ENCODE measurements at places on chromosomes 6 and 20. TPM values are rescaled to one million over a fixed set of nuclear protein-coding genes. Genes with fewer than 3 reads are reported as not detected.

Gene SLC4A11
- total RNA-seq = 0.48 TPM

Gene OR2H2
- not detected for total RNA-seq

GRCh38 chr6:116387374-116387773 is 16.6 kb downstream of the DSE start:
- no peaks in the 10 kb centered on the region for H3K27me3 ChIP-seq
- no peak overlapping the region for H3K4me3 ChIP-seq
- no peak overlapping the region for H3K27ac ChIP-seq
- H3K4me1 ChIP-seq = no peaks in the 10 kb centered on the region

GRCh38 chr6:50451826-50452400 is 261.4 kb upstream of the TFAP2D start:
- H3K4me1 ChIP-seq = no peaks in the 10 kb centered on the region
- H3K36me3 ChIP-seq = no peaks in the 10 kb centered on the region
- no peaks in the 10 kb centered on the region for H3K27me3 ChIP-seq
- no peak overlapping the region for H3K4me3 ChIP-seq
- no peak overlapping the region for H3K27ac ChIP-seq

DNA sequence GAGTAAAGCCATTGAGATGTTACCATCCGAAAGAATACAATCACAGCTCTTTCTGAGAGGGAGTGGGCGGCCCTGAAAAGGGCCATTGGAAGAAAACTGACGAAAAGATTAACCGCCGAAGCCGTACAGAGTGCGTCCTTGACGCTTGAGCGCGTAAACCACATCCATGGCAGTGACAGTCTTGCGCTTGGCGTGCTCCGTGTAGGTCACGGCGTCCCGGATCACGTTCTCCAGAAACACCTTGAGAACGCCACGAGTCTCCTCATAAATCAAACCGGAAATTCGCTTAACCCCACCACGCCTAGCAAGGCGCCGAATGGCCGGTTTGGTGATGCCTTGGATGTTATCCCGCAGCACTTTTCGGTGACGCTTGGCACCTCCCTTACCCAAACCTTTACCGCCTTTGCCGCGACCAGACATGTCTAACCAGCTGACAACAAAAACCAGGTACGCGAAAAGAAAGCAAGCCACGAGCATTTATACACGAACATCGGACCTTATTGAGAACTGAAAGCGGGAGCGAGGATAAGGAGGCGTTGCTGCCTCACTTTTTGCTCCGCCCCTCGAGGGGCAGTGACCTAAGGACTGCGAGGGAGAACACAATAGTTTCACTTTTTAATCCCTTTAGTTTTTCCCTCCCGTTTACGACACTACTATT is 60.3 kb upstream of the HFE start:
- no peaks in the 10 kb centered on the region for H3K27me3 ChIP-seq
- peak overlapping the region; percentile 61 for H3K4me3 ChIP-seq
- no peaks in the 10 kb centered on the region for H3K4me1 ChIP-seq
- H3K36me3 ChIP-seq = no peaks in the 10 kb centered on the region

DNA sequence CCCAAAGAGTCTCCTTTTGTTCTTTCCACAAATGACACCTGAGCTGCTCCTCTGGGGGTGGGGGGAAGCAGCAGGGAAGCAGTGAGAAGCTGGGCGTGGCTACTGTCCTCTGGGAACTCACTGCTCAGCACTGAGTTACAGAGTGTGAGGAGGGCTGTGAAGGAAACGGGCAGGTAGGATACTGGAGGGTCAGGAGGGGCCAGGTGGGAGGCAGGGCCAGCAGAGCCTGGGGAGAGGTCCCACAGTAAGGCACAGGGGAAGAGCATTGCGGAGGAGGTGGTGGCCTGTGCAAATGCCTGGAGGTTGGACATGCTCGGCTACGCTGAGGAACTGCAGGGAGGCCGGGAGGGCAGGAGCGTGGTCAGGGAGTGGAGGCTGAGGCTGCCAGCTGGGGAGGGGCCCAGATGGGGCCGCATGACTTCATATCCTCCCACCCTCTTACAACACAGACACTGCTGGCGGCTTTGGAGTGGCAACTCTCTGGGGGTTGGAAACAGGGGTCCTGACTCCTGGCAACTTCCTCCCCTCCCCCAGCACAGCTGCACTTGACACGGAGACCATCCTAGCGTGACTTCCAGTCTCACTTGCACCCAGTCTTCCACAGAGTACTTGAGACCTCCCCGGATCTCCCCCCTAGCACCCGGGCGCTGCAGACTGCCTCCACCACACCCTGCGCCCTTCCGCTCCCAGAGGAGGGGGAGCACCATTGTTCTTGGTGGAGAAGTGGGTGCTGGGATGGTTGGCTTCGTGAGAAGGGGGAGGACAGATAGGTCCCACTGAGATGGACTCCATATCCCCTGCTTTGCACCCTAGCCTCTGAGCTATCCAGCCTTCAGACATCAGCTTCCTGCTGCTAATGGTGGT is 34.2 kb downstream of the RBM38 start:
- DNase-seq = no peak
- H3K27ac ChIP-seq = no peak overlapping the region
- no peak overlapping the region for H3K4me3 ChIP-seq
- no peaks in the 10 kb centered on the region for H3K4me1 ChIP-seq

- no peak overlapping the region for H3K27ac ChIP-seq
- no peaks in the 10 kb centered on the region for H3K36me3 ChIP-seq
- H3K4me3 ChIP-seq = no peak overlapping the region
Observed at GRCh38 chr6:35911871-35912653, 8.8 kb downstream of the SRPK1 start.

GRCh38 chr20:35598899-35599775 is 16.5 kb upstream of the SPAG4 start:
- no peak for DNase-seq
- H3K27me3 ChIP-seq = no peaks in the 10 kb centered on the region
- no peak overlapping the region for H3K4me3 ChIP-seq
- H3K36me3 ChIP-seq = no peaks in the 10 kb centered on the region

DNA sequence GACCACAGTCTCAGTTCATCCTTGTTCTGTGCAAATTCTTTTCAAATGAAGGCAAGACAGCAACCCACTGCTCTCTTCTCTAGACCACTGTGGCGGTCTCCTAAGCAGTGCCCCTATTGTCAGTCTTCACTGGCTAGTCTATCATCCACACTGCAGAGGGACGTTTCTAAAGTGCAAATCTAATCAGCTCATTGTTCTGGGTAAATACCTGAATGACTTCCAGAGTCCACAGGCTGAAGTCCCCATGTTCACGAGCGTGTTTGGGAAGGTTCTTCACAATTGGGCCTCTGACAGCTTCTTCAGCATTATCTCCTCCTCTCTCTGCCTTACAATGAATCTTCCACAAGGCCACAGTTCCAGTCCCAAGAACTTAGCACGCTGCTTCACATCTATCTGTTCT is 73.2 kb downstream of the LAMA4 start:
- H3K27ac ChIP-seq = no peak overlapping the region
- no peaks in the 10 kb centered on the region for H3K36me3 ChIP-seq
- no peak for DNase-seq
- H3K4me1 ChIP-seq = no peaks in the 10 kb centered on the region
- H3K27me3 ChIP-seq = no peaks in the 10 kb centered on the region

Gene BACH2
- 13.8 TPM for total RNA-seq

DNA sequence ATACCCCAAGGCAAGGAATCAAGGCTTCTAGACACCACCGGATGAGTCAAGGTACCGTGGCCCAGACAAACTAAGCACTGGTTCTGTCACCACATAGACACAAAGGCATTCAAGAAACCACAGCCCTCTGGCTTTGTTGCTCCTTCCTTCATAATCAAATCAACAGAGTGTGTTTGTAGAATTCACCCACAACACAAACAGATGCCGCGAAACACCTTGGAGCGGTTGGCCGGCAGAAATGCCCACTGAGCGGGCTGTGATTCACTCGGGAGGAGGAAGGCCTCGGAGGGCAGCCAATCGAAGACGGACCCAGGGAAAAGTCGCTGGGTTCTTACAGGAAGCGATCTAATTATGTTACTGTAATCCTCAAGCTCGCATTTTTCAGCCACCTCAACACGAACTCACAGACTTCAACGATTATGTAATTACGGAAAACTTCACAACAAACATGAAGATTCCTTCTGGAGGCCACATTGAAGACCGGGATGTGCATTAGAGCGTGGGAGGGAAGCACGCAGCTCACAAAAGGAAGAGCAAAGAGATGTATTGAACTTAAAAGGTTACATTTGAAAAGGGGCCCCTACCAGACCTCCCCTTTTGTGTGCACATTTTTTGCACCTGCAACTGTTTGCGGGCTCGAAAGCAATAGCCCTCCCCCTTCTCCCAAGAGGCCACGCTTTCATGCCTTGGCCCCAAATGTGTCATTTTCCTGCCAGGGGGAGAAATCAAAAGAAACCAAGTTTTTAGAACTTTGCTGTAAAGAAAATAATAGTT is 184.7 kb upstream of the PREP start:
- no peaks in the 10 kb centered on the region for H3K36me3 ChIP-seq
- no peak overlapping the region for H3K27ac ChIP-seq
- no peak overlapping the region for H3K4me3 ChIP-seq
- no peak for DNase-seq

DNA sequence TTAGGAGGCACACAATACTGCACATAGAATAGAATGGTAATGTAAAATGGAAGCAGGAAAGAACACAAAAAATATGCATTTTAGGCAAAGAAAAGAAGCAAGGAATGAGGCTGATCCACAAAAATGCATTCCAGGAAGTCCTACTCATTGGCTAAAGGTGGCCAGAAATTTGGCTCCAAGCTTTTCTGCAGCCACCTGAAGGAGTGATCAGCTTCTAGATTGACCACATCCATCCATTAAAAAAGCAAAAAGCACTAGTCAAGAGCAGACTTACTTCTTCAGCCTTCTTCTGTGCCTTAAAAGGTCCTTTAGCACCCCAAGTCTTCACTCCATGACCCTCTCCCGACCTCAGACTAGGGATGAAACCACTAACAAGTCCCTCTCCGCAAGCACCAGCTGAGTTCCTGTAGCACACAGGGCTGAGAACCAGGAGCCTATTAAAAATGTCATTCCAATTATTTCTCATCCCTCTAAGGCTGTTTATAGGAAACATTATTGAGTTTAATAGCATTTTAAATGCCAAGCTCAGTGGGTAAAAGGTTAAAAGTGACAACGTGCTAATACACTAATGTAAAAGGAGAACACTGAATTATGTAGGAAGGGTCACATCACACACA is 36.5 kb downstream of the TRAM2 start:
- DNase-seq = no peak
- peak overlapping the region; percentile 52 for H3K27ac ChIP-seq
- peaks cover 5% of the 10 kb centered on the region for H3K4me1 ChIP-seq
- H3K27me3 ChIP-seq = no peaks in the 10 kb centered on the region
- H3K36me3 ChIP-seq = no peaks in the 10 kb centered on the region

GRCh38 chr20:37828684-37829083 is 74.2 kb upstream of the VSTM2L start:
- no peak overlapping the region for H3K4me3 ChIP-seq
- H3K27me3 ChIP-seq = no peaks in the 10 kb centered on the region
- no peaks in the 10 kb centered on the region for H3K36me3 ChIP-seq
- no peak overlapping the region for H3K27ac ChIP-seq
- no peak for DNase-seq

DNA sequence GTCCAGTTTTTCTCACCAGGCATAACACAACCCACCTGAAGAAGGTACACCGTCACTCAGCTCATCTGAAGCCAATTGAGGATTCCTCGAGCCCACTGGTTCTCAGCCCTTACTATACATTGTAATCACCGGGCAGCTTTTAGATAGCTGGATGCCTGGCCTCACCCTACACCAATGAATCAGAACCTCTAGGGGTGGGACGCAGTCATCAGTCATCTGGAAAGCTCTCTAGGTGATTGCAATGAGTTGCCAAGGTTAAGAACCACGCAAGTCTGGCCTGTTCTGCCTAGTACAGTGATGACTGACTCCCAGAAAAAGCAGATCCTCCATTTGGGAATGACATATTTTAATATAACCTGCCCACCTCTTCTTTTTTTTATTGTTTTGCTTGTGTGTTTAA is 41.1 kb downstream of the MC3R start:
- H3K36me3 ChIP-seq = no peaks in the 10 kb centered on the region
- no peak for DNase-seq
- no peak overlapping the region for H3K4me3 ChIP-seq
- peaks cover 5% of the 10 kb centered on the region for H3K27me3 ChIP-seq

Gene GCNT2
- total RNA-seq = 13.4 TPM

Gene OR2H1
- not detected for total RNA-seq

Gene ARMC2
- 7.9 TPM for total RNA-seq

- no peak overlapping the region for H3K4me3 ChIP-seq
- H3K4me1 ChIP-seq = no peaks in the 10 kb centered on the region
- H3K27me3 ChIP-seq = no peaks in the 10 kb centered on the region
Observed at GRCh38 chr6:52233975-52234823, 10.1 kb downstream of the IL17F start.

GRCh38 chr6:3805448-3806123 is 43.6 kb upstream of the FAM50B start:
- no peak overlapping the region for H3K4me3 ChIP-seq
- DNase-seq = no peak

DNA sequence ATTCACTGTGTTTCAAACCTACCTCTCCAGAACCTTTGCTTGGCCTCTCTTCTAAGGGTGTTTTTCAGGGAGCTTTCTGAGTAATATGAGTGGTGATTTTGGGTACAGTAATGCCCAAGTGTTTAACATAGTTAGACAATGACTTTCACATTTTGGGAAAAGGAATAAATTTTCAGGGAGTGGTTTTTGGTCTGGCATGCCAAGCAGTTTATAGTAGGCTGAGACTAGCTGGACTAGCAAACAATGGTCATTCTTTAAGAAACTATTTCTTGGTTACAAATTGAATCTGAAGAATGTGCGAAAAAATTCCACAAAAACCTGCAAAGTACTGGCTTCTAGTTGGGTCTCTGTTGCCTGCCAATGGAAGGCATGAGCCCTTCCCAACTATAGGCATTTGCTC is 15.4 kb downstream of the FNDC1 start:
- H3K4me1 ChIP-seq = no peaks in the 10 kb centered on the region
- H3K4me3 ChIP-seq = no peak overlapping the region
- no peaks in the 10 kb centered on the region for H3K36me3 ChIP-seq
- no peaks in the 10 kb centered on the region for H3K27me3 ChIP-seq

Gene PROCR
- total RNA-seq = 39.8 TPM

Gene TRIM40
- not detected for total RNA-seq

DNA sequence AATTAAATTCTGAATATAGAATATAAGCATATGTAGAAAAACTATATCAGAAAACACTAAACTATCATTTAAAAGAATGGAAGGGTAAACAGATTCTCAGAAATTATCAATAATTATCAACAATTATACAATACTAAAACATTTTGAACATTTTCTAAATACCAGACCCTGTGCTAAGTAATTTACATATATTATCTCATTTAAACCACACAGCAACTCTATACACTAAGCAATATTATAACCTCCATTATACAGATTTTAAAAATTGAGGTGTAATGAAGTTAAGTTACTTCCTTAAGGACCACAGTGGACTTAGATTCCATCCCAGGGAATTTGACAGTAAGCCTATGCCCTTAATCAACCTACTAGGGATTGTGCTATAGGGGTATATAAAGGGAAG is 33.3 kb downstream of the DTNBP1 start:
- DNase-seq = no peak
- no peak overlapping the region for H3K4me3 ChIP-seq
- H3K27ac ChIP-seq = no peak overlapping the region
- no peaks in the 10 kb centered on the region for H3K4me1 ChIP-seq

GRCh38 chr6:148423601-148424270 is 81.1 kb downstream of the SASH1 start:
- H3K4me3 ChIP-seq = no peak overlapping the region
- no peaks in the 10 kb centered on the region for H3K4me1 ChIP-seq
- no peak for DNase-seq
- no peaks in the 10 kb centered on the region for H3K36me3 ChIP-seq
- no peak overlapping the region for H3K27ac ChIP-seq

GRCh38 chr6:80792151-80792550 is 685.7 kb downstream of the BCKDHB start:
- H3K4me3 ChIP-seq = no peak overlapping the region
- no peak for DNase-seq
- no peak overlapping the region for H3K27ac ChIP-seq
- no peaks in the 10 kb centered on the region for H3K36me3 ChIP-seq
- H3K4me1 ChIP-seq = no peaks in the 10 kb centered on the region

Data from breast epithelium (tissue), 4 donors.